Common myeloid progenitor, CD34-positive (primary cell): ENCODE measurements at places on chromosomes 2 and 18.
A peak's percentile ranks its signal among the peaks of the same experiment; 100 is the strongest.

DNA sequence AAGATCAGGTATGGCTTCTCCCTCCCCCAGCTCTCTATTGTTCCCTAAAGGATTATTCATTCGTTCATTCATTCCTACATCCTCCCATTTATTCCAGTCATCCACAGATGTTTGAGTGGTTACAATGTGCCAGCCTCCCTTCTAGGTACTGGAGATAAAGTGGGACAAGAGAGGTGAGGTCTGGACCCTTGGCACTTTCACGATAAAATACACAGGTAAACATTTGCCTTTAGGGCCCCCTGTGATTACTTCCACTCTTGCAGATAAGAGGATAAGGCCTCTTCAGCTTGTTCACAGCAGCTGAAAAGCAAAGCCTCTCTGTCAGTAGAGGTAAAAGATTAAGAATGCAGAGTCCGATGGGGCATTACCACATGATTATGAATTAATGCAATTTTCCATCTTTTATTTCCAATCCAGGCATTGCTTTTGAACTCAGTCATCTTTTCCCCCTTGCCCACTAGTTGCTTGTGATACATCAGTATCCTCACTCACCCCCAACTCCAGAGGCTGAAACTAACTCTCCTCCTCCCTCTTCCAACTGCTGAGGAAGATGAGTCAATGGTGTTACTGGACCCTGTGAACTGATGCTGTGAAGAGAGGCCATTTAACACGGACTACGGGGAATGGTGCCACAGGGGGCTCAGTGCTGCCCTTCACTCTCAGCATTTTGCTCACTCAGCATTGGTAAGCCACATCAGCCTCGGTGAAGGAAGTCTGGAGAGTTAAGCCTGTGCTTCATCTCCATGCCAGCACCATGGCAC, 1.1 kb upstream of the DPP4 start:
- no peak for DNase-seq
- no peak overlapping the region for H3K27ac ChIP-seq
- H3K27me3 ChIP-seq, result peaks cover 17% of the 10 kb centered on the region
- no peaks in the 10 kb centered on the region for H3K36me3 ChIP-seq
- no peak overlapping the region for H3K4me3 ChIP-seq

- H3K4me1 ChIP-seq, result no peaks in the 10 kb centered on the region
- no peak overlapping the region for H3K4me3 ChIP-seq
- peaks cover 2% of the 10 kb centered on the region for H3K36me3 ChIP-seq
- no peaks in the 10 kb centered on the region for H3K27me3 ChIP-seq
Measured at GRCh38 chr18:8254654-8255053, 354.6 kb upstream of the RAB12 start.

GRCh38 chr18:57054891-57055290, 92.0 kb upstream of the BOD1L2 start:
- DNase-seq, result no peak
- no peaks in the 10 kb centered on the region for H3K36me3 ChIP-seq
- peaks cover 6% of the 10 kb centered on the region for H3K4me1 ChIP-seq
- H3K4me3 ChIP-seq, result no peak overlapping the region
- peaks cover 2% of the 10 kb centered on the region for H3K27me3 ChIP-seq

- H3K27ac ChIP-seq, result no peak within 1 kb of the TSS
- H3K27me3 ChIP-seq, result no peaks in the 10 kb centered on the region
- peaks cover 8% of the 10 kb centered on the region for H3K36me3 ChIP-seq
- peak; percentile 88 for DNase-seq
Measured at GRCh38 chr18:79964330-79965118, at the start of gene HSBP1L1. Gene HSBP1L1, plus strand, starts transcription at chr18:79964643. Its CDS starts 93 bp downstream, at chr18:79964736.

DNA sequence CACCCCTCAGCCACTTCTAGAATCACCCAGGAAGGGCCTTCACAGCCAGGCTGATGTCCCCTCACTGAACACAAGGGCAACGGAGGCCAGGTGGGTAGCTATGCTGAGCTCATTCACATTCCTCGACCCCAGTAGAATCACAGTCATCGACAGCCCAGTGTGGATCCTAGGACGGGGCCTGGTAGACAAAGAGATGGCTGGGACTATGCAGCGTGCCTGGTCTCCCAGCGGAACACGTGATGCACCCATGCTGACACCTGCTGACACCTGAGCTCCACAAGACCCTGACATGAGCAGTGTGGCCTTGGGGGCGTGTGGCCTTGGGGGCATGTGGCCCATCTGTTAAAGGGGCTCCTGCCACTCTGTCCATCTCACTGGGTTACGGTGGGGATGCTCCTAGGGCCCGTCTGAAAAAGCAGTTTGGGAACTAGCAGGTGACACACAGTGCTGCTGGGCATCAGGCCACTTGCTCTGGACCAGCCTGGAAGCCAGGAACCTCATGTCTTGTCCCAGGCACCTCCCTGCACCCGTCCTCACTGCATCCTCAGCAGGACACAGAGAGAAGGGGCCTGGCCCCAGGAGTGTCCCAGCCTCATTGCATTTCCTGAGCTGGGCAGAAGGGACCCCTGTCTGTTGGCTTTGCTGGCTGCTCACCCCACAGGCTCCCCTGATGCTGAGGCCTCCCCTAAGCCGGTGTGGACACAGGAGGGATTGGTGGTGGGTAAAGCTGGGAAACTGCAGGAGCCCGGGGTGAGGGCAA, 9.7 kb downstream of the ECEL1 start:
- no peak overlapping the region for H3K27ac ChIP-seq
- H3K27me3 ChIP-seq, result no peaks in the 10 kb centered on the region
- no peak for DNase-seq
- no peaks in the 10 kb centered on the region for H3K4me1 ChIP-seq

GRCh38 chr2:3650140-3650920, 7.7 kb upstream of the ALLC start:
- no peaks in the 10 kb centered on the region for H3K36me3 ChIP-seq
- no peaks in the 10 kb centered on the region for H3K27me3 ChIP-seq
- H3K27ac ChIP-seq, result no peak overlapping the region
- DNase-seq, result no peak

DNA sequence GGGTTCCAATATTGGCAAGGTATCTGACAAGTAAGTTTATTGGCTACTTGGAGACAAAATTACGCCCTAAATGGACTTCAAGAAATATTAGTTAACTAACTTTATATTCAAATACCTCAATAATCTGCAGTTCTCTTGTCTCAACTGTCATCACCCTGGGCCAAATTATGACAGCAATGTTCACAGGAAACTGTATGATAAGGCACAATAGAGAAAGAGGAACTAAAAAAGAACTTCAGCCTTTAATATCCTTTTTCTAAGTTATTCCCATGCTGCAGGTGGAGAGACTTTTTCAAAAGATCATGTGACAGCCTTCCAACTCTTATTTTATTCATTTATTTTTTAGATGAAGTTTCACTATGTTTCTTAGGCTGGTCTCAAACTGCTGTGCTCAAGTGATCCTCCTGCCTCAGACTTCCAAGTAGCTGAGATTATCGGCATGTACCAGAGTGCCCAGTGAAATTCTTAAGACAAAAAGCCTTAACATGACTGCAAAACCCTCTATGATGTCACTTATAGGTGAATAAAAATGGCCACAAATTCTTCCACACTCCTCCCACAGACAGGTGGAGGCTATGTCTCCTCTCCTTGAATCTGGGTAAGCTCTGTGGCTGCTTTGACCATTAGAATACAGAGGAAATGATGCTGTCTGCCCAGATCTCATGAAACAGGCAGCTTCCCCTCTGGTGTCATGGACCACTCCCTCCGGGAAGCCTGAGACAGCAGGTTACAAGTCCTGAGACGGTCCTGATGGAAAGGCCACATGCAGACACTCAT, 211.0 kb downstream of the TGIF1 start:
- peak overlapping the region; percentile 81 for H3K27ac ChIP-seq
- peak overlapping the region; percentile 23 for H3K4me3 ChIP-seq
- H3K27me3 ChIP-seq, result no peaks in the 10 kb centered on the region
- peak; percentile 87 for DNase-seq
- H3K4me1 ChIP-seq, result peaks cover 39% of the 10 kb centered on the region

GRCh38 chr18:75456199-75456631, 28.7 kb upstream of the SMIM21 start:
- no peaks in the 10 kb centered on the region for H3K36me3 ChIP-seq
- no peak overlapping the region for H3K4me3 ChIP-seq
- peaks cover 6% of the 10 kb centered on the region for H3K27me3 ChIP-seq
- DNase-seq, result peak; percentile 24
- no peak overlapping the region for H3K27ac ChIP-seq

- H3K4me3 ChIP-seq, result no peak overlapping the region
- no peak overlapping the region for H3K27ac ChIP-seq
- no peak for DNase-seq
- no peaks in the 10 kb centered on the region for H3K36me3 ChIP-seq
- no peaks in the 10 kb centered on the region for H3K27me3 ChIP-seq
- H3K4me1 ChIP-seq, result peaks cover 25% of the 10 kb centered on the region
Measured at GRCh38 chr2:241854342-241855244, 4.1 kb downstream of the PDCD1 start.

DNA sequence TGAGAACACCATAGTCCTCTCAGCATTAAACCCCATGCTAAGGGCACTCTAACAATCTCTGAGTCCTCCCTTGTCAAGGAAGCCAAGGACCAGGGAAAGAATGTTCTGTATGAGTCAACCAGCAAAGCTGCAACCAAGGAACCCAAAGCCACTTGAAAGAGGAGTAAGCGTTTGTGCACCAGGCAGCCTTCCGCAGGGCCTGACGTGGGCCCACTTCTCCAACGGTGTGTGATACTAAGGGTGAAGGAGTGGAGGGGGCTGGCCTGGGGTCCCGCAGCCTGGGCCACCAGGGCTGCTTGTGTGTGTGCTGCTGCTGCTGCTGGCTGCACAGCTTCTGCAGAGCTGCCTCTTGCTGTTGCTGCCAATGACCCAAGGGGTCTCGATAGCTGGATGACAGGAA, 30.1 kb upstream of the GALNT14 start:
- H3K27ac ChIP-seq, result no peak overlapping the region
- H3K4me1 ChIP-seq, result peaks cover 7% of the 10 kb centered on the region

DNA sequence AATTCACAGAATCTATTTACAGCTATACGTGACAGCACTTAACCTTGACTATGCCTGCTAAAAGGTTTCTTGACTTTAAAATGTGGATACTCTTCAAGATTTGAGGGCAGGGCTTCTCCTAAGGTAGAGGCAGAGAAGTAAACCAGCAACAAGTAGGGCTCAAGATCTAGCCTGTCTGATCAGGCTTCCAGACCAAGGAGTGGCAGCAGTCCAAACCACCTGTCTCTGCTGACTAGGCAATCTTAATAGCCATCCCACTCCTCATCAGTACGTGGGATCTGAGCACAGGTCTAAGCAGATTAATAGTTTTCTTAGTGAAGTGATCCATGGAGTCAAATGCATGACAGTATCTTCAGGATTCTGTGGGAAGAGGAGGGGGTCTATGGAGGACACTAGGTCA, 100.4 kb downstream of the GPD2 start:
- no peak overlapping the region for H3K4me3 ChIP-seq
- no peaks in the 10 kb centered on the region for H3K4me1 ChIP-seq
- peaks cover 10% of the 10 kb centered on the region for H3K36me3 ChIP-seq

DNA sequence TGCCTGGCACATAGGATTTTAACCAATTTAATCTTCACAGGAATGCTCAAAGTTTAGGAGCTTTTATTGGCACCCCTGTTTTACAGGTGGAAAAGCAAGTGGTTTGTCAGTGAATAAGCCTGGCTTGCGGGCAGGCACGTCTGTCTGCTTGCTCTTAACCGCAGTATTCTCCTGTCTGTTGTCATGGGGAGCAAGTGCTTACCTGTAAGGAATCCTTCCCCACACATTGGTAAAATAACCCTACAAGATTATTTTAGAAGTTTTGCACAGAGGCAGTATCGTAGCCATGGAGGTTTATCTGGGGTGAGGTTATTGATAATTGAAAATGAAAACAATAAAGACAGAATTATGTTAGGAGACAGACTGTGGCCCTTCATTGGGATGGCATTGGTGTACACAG, 174.9 kb downstream of the AGAP1 start:
- no peak overlapping the region for H3K27ac ChIP-seq
- no peak overlapping the region for H3K4me3 ChIP-seq
- peaks cover 29% of the 10 kb centered on the region for H3K4me1 ChIP-seq
- DNase-seq, result no peak

- DNase-seq, result peak; percentile 82
- H3K4me3 ChIP-seq, result peak within 1 kb of the TSS; percentile 87
- peaks cover 67% of the 10 kb centered on the region for H3K4me1 ChIP-seq
- H3K27me3 ChIP-seq, result no peaks in the 10 kb centered on the region
- H3K27ac ChIP-seq, result peak within 1 kb of the TSS; percentile 66
Measured at GRCh38 chr2:218292048-218293014, at the start of gene TMBIM1. Gene TMBIM1, minus strand, starts transcription at chr2:218292503. Its CDS starts 10,362 bp downstream, at chr2:218282141.

DNA sequence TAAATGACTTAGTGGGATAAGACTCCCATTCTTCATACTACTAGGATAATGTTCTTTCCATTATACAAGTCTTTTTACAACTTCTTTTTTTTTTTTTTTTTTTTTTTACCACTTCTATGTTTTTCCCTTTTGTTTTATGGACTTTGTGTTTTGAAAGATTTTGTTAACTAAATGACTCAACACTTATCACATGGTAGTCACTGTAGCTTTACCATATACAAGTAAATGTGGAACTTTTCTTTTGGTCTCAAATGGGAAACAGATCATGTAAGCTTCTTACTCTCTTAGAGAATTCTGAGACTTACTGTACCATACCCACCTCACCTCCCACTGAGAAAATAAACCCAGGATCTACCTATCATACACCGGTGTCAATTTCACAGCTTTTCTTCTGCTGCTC, 590.3 kb upstream of the CDH2 start:
- no peaks in the 10 kb centered on the region for H3K36me3 ChIP-seq
- no peaks in the 10 kb centered on the region for H3K4me1 ChIP-seq
- no peak overlapping the region for H3K27ac ChIP-seq
- no peak overlapping the region for H3K4me3 ChIP-seq
- no peaks in the 10 kb centered on the region for H3K27me3 ChIP-seq

GRCh38 chr18:26419746-26420145, 128.6 kb downstream of the KCTD1 start:
- H3K27ac ChIP-seq, result no peak overlapping the region
- H3K4me1 ChIP-seq, result no peaks in the 10 kb centered on the region
- H3K27me3 ChIP-seq, result no peaks in the 10 kb centered on the region
- no peak overlapping the region for H3K4me3 ChIP-seq

DNA sequence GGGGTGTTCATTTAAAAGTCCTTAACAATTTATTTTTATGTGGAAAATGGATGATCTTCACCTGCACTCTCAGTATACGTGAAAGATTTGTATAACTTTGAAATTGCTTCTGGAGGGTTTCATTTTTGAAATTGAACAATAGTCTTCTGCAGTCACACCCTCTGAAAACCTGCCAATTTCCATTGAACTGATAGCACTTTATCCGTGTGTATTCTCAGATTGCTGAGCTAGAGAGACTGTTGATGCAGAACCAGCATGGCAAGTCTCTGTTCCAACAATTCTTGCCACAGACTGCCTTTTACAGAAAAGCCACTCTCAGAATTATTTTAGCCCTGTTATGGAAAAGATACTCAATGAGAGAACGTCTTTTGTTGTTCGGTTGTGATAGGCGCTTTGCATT, 6.6 kb upstream of the GULP1 start:
- DNase-seq, result no peak
- H3K27ac ChIP-seq, result no peak overlapping the region
- no peaks in the 10 kb centered on the region for H3K27me3 ChIP-seq
- H3K4me3 ChIP-seq, result no peak overlapping the region

- no peaks in the 10 kb centered on the region for H3K27me3 ChIP-seq
- DNase-seq, result no peak
- no peak overlapping the region for H3K27ac ChIP-seq
- no peaks in the 10 kb centered on the region for H3K4me1 ChIP-seq
- H3K36me3 ChIP-seq, result no peaks in the 10 kb centered on the region
Measured at GRCh38 chr2:204156456-204156855, 219.9 kb downstream of the ICOS start.

GRCh38 chr2:137837830-137838229, 126.4 kb upstream of the HNMT start:
- no peak overlapping the region for H3K4me3 ChIP-seq
- H3K4me1 ChIP-seq, result no peaks in the 10 kb centered on the region
- no peak for DNase-seq
- no peaks in the 10 kb centered on the region for H3K36me3 ChIP-seq
- no peak overlapping the region for H3K27ac ChIP-seq
- no peaks in the 10 kb centered on the region for H3K27me3 ChIP-seq
